ENCODE measurements at places on chromosomes 3 and 15. TPM values are rescaled to one million over a fixed set of nuclear protein-coding genes. Genes with fewer than 3 reads are reported as not detected.

DNA sequence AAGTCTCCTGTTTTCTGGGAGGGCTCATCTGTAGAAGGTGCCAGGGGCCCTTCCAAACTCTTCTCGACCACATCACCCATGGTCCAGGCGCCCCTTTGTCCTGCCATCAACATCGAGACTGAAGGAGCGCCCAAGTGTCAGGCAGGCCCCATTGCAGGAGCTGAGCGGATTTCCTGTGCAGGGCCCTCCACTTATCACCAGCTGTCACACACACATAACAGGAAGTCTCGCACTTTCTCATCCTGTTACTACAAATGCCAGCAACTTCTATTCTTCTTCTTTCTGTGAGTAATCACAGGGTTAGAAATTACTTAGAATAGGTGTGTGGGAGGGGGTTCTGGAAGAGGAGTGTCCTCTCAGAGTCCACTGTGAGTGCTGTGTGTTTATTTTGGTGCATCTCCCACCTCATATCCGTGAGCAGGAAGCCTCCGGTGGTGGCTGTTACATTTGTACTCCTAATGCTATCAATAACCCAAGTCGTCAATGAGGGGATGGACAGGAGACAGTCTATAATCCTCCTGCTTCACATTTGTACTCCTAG lies at the start of gene KLHL6:
TSS of gene KLHL6 (minus strand) at position 166 of the 541 bp plus-strand sequence. CDS start at position 113, 53 bp downstream.
- no peak for DNase-seq

GRCh38 chr15:30030345-30030744 lies 52.4 kb upstream of the GOLGA8J start:
- DNase-seq: no peak

DNA sequence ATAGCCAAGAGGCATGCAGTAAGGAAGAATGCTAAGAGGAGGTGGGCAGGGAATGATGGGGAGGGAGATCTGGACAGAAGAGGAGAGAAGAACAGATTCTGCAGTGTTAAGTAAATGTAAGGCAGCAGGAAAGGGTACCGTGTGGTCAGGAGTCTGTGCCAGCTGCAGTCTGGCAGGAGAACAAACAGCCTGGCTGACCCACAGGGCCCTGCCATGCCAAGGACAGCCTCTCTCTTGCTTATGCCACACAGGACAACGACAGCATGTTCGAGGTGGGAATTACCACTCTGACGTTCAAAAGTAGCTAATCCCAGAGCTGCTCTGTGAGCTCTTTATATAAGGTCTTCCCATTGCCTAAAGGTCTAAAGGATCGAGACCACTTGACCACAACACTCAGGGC lies 31.3 kb downstream of the DAPK2 start:
- peak; percentile 81 for DNase-seq

Gene GCSAM
- 0.27 TPM for total RNA-seq

DNA sequence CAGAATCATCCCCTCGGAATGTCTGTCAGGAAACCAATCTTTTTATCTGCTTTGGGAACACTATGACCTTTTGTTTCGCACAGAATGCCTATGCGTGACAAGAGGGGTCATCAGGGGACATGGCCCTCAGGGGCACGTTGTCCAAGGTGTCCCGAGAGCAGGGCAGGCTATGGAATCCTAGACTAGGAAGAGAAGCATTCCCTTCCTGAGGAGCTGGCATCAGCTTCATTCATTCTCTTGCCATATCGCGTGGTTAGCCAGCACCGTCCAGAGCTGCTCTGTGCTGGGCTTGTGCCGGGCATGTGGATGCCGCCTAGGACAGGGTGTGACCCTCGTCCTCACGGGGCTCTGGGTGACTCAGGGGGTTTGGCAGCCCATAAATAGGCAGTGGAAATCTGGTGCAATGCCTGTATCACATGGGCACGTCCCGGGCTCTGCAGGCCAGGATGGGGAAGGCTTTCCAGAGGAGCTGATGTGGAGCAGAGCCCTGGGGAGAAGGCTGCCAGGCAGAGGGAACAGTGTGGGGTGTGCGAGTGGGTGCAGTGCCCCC lies 117.8 kb downstream of the TMEM266 start:
- DNase-seq: no peak

- peak; percentile 83 for DNase-seq
Measured at GRCh38 chr3:10164546-10165393, at the start of gene IRAK2. Gene IRAK2 (plus strand): TSS chr3:10164919. CDS start chr3:10164955, 36 bp downstream.

DNA sequence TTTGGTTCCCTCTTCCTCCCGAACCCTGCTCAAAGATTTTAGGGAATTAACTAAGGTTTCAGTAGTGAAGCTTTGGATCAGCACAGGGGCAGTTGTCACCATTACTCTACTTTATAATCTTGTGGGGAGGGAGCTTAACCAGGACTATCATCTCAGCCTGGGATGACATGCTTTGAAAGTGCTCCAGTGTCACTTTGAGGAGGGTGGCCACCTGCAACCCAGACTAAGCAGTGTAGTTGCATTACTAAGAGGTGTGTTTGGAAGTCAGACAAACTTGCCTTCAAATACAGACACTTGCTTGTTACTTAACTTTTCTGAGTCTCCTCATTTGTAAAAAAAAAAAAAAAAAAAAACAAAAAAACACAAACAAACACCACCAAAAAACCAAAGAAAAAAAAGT lies 340.3 kb upstream of the TBL1XR1 start:
- no peak for DNase-seq

- DNase-seq: no peak
Measured at GRCh38 chr3:102135316-102135715, 286.0 kb downstream of the NFKBIZ start.

- peak; percentile 27 for DNase-seq
Measured at GRCh38 chr3:141465221-141465620, 21.6 kb upstream of the RASA2 start.

GRCh38 chr3:37520907-37521341 lies 340.8 kb upstream of the CTDSPL start:
- DNase-seq: no peak

GRCh38 chr3:117809186-117810081 lies 1099.9 kb downstream of the TUSC7 start:
- DNase-seq: no peak

Gene IFT122
- 33.6 TPM for total RNA-seq

Gene APOD
- 5.2 TPM for total RNA-seq

- no peak for DNase-seq
Measured at GRCh38 chr3:78569804-78570203, 1198.0 kb downstream of the ROBO1 start.

DNA sequence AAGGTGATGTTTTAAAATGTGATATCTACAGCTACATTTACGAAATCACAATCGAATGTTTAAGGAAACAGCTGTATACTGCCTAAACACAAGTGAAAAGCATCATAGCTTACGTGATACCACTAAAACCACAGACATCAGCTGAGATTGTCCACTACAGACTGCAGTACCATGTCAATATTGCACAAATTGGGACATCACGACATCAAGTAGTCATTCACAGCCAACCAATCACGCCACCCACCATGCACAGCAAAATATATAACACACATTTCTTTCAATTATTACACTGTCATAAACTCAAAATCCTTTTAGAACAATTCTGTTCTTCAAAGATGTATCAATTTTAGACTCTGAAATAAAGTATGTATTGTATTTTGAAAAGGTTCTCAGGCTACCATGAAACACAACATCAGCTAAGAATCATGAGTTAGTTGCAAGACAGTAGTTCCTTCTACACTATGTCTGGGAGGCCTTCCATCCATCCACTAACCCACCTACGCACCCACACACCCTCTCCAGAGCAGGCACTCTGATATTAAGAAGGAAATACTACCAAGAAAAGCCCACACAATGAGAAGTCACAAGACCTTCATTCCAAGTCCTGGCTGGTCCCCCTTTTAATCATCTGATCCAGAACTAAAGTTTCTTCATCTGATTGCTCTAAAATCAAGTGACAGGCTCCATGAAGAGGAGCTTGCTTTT lies 3.1 kb downstream of the DMXL2 start:
- no peak for DNase-seq

Gene FOXL2
- 0.45 TPM for total RNA-seq

GRCh38 chr3:163957072-163957471 lies 1121.2 kb downstream of the SI start:
- no peak for DNase-seq

Gene CAV3
- not detected for total RNA-seq

DNA sequence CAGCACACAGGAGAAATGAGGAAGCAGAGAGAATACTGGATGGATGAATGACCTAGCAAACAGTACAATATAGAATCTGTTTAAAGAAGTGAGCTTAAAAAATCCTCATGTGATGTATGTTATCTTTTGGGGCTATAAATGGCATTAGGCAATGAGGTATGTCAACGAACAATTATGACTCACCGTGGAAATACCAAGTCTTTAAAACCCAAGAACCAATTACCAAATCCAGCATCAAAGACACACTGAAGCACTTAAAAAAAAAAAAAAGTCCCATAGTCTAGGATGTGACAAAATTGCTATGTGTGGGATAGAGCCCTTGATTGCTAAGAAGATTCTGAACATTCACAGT lies 36.3 kb upstream of the HERC1 start:
- no peak for DNase-seq

DNA sequence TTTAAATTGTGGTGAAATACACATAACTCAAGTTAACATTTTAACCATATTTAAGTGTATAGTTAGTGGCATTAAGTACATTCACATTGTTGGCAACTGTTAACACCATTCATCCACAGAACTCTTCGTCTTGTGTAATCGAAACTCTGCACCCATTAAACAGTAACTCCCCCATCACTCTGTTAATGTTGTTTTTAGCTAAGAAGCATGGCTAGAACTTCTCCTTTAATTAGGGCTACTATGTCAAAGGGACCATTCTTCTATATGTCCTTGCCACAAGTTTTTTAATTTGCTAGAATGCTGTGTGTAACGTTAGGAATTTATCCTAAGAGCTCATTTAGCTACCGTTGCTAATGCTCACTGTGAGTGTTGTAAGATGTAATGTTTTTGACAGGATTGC lies 60.6 kb downstream of the MAP2K5 start:
- DNase-seq: no peak

Gene XYLB
- 12.0 TPM for total RNA-seq

Gene WNT5A
- total RNA-seq: 49.4 TPM

DNA sequence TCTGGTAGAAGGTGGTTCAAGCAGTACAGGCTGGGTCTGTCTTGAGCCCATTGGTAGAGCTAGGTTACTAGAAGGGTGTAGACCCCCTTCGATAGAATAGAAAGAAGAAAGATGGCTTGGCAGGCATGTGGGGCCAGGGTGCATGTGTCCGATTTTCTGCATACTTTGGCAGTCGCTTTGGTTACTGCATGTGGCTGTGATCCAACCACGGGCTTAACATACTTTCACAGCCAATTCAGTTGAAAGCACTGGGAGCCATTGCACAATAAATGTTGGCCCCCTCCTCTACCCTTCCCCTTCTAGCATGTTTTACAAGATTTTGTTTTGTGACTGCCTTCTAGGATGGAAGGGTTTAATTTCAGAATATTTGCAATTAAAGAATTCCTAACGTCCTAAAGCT lies 7.2 kb downstream of the ARID3B start:
- DNase-seq: no peak

Gene RPP25
- 1.7 TPM for total RNA-seq

Gene LRRC2
- 0.64 TPM for total RNA-seq

Gene GALNT15
- 27.5 TPM for total RNA-seq

DNA sequence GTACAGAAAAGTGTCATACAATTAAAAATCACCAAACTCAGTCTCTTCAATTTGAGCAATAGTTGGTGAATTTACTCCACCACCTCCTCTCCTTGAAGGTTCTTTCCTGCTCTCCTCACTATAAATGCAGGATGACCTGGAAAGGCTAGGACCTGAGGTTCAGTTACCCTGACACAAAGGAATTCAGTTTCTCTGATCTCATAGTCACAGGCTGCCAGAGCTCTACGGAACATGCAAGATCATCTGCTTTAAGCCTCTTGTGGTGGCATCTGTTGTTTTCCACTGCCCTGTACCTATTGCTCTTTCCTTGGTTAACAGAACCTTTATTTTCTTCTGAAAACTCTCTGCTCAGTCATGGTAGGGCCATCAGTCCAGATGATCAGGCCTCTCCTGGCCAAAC lies 4.9 kb upstream of the TP63 start:
- no peak for DNase-seq

GRCh38 chr3:168341956-168342936 lies 246.5 kb upstream of the GOLIM4 start:
- DNase-seq: no peak

Gene GOLGA6L7
- total RNA-seq: not detected

GRCh38 chr15:41291065-41291631 lies 41.2 kb downstream of the OIP5 start:
- no peak for DNase-seq

- DNase-seq: no peak
Measured at GRCh38 chr15:57782731-57783130, 76.2 kb downstream of the POLR2M start.

DNA sequence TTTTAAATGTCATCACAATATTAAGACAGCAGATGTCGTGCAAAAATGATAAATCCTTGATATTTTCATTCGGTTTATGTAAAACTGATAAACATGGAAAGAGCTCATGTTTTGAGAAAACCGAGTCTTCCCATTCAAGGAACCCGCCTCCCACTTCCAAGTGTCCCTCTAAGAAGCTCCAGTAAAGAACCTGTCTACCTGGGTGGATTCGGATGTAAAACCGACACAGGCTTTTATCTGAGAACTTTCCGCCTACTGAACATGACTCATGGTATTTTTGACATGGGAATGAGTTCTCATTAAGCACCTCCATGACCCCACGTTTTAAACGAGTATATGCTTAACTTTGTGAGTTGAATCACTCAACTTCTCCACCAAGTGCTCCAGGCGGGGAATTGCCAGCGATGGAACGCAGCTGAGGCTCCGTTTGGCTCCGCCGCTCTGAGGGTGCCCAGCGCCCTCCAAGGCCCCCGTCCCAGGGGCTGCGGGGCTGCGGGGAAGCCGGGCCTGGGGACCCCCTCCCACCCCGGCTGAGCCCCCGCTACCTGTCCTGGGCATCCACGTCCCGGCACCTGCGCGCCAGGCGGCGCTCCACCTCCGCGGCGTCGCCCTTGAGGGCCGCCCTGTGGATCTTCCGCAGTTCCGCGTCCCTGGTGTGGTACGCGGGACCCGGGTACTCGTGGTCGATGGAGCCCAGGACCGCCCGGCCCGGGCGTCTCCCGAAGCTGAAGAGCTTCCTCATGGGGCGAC lies 119.9 kb downstream of the LMLN start:
- DNase-seq: no peak

DNA sequence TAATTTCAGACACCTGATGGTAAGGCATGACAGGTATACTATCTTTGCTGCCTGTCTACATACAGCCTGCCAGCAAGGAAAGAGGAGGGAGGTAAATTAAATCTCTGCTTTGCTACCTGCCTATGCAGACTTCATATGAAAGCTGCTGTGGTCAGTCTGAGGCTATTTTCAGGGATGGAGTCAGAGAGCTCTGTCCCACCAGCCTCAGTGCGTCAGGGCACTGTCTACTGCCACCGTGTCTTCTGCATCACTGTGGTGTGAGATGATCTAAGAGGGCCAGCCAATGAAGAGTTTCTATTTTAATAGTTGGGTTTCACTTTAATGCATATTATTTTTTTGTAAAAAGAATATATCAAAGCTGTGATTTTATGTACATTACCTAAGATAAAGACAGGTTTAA lies 125.6 kb downstream of the CADPS start:
- DNase-seq: no peak

Gene GAP43
- total RNA-seq: 125 TPM

- no peak for DNase-seq
Measured at GRCh38 chr15:91872356-91873137, 19.0 kb downstream of the SLCO3A1 start.

GRCh38 chr3:64186667-64187064 lies 38.6 kb downstream of the PRICKLE2 start:
- no peak for DNase-seq
